Posterior vena cava (tissue), 2 donors: ENCODE measurements at places on chromosomes 13 and 19. TPM values are rescaled to one million over a fixed set of nuclear protein-coding genes. Genes with fewer than 3 reads are reported as not detected.

- no peak for DNase-seq
Observed at GRCh38 chr19:1923319-1923718, 17.7 kb upstream of the CSNK1G2 start.

DNA sequence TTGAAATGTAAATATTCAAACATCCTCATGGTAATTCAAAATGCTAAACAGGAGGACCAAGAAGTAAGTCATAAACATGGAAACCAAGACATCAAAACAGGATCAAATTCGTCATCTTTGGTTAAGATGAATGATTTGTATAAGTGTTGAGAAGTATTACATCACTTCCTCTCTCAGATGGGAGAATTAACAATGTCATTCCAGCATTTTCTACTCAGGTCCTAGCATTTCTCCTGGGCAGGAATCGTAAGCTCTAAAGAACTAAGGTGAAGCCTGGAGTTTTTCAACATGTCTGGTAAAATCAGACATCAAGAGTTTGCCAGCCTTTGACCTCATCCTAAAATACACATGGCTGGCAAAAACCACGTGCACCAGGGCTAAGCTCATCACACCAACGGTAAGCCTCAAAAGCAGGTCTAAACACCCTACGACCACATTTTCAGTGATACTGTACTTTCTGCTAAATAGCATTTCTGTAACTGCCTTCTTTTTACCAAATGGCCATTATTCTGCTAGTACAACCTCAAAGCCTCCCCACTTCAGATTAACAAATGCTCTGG is 24.8 kb downstream of the RANBP3 start:
- DNase-seq, result no peak

GRCh38 chr19:16118489-16119033 is 6.9 kb downstream of the RAB8A start:
- DNase-seq, result peak; percentile 88

DNA sequence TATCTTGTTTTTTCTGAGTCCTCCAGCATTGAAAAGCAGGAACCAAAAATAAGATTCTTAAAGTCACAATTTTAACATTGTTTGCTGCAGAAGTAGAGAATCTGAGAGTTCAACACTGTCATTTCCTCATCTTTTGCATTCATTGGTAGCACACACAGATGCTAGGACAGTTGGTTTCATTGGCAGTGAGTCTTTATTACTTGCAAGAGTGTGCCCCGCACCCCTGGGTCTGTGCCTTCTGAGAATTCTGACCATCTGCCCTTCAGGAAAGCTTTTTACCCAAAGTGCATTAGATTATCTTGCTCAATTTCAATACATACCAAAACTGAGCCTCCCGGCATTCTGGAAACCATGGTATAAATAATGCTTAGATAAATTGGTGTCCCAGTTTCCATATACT is 247.7 kb upstream of the SLITRK1 start:
- no peak for DNase-seq

- DNase-seq, result no peak
Observed at GRCh38 chr13:69737129-69737935, 370.3 kb upstream of the ATXN8OS start.

- peak; percentile 92 for DNase-seq
Observed at GRCh38 chr19:39407660-39408391, 1.2 kb downstream of the ZFP36 start.

GRCh38 chr19:53864308-53864836 is 3.3 kb upstream of the MYADM start:
- no peak for DNase-seq

VSTM2B gene
- not detected for total RNA-seq

IGFL2 gene
- total RNA-seq, result not detected

EXOC3L2 gene
- total RNA-seq, result 3.6 TPM

BRME1 gene
- total RNA-seq, result 1.2 TPM

FSTL3 gene
- 270 TPM for total RNA-seq
